ENCODE measurements at places on chromosomes 1 and 21. TPM values are rescaled to one million over a fixed set of nuclear protein-coding genes. Genes with fewer than 3 reads are reported as not detected.

- no peak for DNase-seq
Measured at GRCh38 chr1:219537223-219537631, 75.7 kb downstream of the ZC3H11B start.

DNA sequence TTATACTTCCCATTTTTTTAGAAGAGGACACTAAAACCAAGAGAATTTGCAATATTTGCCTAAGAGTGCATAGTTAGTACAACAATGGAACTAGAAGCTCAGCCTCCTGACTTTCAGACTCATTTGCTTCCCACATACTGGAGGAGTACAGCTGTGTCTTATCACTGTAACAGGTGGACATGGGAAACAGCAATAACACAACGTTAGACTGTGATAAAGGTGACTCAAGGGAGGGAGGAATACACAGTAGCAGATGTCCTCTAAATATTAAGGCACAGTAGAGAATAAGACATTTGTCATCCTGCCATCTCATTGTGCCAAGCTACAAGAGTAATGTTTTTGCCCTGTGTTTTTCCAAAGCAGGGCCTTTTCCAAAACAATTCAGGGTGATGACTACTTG is 55.4 kb upstream of the JAK1 start:
- no peak for DNase-seq

DNA sequence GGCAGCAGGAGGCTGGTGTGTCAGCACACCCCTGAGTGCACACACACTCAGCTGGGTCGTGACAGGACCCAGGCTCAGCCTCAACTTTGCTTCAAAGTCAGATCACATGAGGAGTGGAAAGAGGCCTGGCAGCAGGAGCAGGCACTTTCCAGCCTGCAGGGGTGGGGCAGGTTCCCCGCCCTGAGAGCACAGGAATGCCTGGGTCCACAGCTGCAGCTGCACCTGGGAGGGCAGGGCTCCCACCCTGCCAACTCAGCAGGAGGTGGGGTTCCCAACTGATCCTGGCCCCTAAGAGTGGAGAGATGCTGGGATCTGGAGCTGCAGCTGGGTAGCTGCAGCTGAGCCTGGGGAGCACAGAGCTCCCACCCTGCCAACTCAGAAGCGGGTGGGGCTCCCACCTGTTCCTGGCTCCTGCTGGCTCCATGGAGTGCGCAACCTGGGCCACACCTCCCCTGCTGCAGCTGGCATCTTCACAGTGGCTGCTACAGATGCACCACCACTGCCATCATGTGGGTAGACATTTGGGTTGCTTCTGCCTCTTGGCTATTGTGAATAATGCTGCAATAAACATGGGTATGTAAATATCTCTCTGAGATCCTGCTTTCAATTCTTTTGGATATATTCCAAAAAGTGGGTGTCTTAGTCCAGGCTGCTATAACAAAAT is 415.4 kb downstream of the TTLL7 start:
- no peak for DNase-seq

Gene OR2M2
- polyA plus RNA-seq = not detected

- no peak for DNase-seq
Measured at GRCh38 chr1:228007049-228007800, 427 bp downstream of the WNT3A start.

GRCh38 chr1:108200687-108201051 is 526 bp upstream of the SLC25A24 start:
- DNase-seq = no peak

Gene C1orf87
- polyA plus RNA-seq = 0.80 TPM

- no peak for DNase-seq
Measured at GRCh38 chr21:30234050-30234449, 18.2 kb upstream of the CLDN8 start.

- DNase-seq = no peak
Measured at GRCh38 chr1:168220470-168220871, 5.3 kb upstream of the SFT2D2 start.

Gene CLCNKB
- polyA plus RNA-seq = not detected

- DNase-seq = no peak
Measured at GRCh38 chr1:24051206-24051945, 60.6 kb downstream of the MYOM3 start.

- DNase-seq = no peak
Measured at GRCh38 chr1:74842726-74843125, 109.8 kb downstream of the TYW3 start.

GRCh38 chr1:117173691-117174090 is 37.0 kb downstream of the VTCN1 start:
- no peak for DNase-seq

DNA sequence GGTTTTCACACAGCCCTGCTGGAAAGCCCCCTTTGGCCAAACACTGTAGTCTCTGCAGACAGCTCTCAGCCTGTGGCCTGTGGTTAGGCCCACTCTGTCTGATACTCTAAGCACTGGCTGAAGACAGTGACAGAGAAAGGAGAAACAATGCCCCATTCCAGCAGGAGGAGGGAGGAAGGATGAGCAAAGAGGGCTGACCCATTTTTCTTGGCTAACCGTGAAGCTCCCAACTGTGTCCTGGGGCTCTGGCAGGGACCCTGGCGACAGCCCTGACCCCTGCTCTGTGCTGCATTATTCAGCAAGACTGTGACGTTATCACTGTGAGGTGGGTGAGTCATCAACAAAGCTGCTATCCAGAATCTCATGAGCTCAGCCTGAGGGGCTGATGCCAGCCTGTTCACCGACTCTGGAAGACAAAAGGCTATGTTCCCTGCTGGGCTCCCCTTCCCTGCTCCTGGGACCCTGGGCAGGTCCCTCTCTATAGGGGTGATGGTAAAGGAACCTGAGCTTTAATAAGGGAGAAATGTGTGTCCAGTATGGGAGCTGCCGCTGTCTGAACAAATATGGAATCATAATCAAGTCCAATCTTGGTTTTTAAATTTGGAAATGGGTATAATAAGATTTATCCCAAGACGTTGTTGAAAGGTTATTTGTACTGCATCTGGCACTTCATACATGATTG is 107.0 kb downstream of the RHOU start:
- DNase-seq = no peak

- DNase-seq = no peak
Measured at GRCh38 chr1:177017287-177017852, 147.1 kb downstream of the ASTN1 start.

DNA sequence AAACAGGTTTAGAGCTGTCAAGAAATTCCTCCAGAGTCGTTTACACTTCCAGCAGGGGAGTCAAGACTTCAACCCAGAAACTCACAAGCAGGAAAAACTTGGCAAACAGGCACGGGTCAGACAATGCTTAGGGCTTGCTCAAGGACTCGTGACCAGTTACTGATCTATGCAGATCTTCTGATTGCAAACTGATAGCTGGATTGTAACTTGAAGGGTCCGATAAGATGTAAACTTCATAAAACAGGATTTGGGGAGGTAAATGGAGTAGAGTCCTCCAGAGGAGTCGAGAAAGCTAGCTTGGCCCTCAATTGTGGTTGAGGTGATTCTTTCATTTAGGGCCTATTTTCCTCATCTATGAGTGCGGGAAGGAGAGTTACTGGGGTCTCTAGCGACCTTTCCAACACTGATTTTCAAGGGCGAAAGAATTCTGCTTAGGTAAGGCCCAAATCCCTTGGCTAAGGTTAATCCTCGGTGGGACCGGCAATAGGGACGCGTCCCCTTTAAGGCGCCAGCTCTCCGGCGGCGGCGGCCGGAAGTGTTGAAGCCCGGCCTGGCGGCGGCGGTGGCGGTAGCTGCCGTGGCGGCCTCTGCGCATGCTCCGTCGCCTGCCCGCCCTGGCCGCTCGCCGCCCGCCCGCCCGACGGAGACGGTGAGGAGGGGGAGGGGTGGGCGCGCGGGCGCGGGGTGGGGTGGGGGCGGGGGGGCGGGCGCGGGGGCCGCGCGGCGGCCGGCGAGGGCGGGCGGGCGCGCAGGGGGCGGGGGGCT is at the start of gene GMEB1:
Gene GMEB1 (plus strand): TSS at position 594 of the 765 bp plus-strand sequence. CDS start 14,829 bp downstream, outside the sequence.
- DNase-seq = peak; percentile 54

- DNase-seq = no peak
Measured at GRCh38 chr1:103424650-103425049, 100.8 kb upstream of the RNPC3 start.

Gene DPT
- 84.4 TPM for polyA plus RNA-seq

Gene FCGR2B
- polyA plus RNA-seq = 0.16 TPM

Gene UFC1
- polyA plus RNA-seq = 98.9 TPM

Gene AIRE
- not detected for polyA plus RNA-seq

GRCh38 chr21:27722095-27722494 is 755.2 kb upstream of the ADAMTS5 start:
- no peak for DNase-seq

- DNase-seq = no peak
Measured at GRCh38 chr1:34470401-34470800, 284.4 kb upstream of the GJB5 start.

DNA sequence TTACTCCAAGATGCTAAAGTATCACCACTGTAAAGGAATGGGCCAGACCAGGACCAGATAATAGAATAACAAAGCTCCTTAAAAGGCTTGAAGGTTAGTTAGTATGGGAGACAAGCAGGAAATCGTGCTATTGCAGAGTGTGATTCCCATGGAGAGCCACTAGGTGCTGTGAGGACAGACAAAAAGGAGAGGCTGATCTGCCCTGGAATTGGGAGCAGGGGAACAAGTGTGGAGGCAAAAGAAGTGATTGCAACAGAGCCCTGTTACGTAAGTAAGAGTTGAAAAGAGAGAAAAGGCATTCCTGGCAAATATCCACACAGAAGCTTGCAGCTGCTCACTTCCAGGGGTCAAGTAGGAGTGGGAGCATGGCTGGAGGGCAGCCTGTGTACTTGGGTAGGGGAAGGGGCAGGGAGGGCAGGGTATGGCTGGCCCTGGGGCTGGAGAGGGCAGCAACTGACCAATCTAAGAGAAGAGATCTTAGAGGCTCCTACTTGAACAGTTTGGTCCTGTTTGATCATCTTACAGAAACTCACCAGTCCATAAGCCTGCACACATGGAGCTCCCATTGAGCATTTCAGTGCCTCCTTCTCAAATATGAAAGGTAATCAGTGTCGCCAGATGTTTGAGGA is 207.7 kb upstream of the GJB5 start:
- no peak for DNase-seq

DNA sequence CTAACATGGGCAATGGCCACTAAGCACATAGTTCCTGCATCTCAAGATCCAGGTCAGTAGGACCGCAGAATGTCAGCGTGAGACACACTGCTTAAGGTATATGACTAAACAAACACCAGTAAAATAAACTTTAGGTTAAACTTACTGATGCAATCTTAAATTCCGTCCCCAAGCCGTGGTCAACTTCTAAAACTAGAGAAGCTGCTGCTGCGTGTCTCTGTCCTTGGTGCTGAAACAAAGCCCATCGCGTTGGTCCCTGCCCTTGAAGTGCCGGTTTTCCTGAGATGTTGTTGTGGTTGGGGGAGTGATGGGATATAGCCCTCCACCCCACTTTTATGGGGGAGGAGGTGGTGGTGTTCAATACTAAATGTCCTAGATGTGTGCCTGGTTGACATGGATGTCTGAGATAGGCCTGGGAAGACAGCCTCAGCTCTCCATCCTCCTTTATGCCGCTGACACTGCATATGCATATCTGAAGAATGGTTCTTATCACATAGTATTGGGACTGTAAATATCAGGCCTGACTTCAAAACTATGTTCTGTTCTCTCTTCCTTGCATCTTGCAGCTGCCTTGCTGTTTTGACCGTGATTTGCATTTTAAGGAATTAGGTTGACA is 72.0 kb upstream of the KCNA3 start:
- DNase-seq = peak; percentile 43

Gene RAP1GAP
- 1.7 TPM for polyA plus RNA-seq

DNA sequence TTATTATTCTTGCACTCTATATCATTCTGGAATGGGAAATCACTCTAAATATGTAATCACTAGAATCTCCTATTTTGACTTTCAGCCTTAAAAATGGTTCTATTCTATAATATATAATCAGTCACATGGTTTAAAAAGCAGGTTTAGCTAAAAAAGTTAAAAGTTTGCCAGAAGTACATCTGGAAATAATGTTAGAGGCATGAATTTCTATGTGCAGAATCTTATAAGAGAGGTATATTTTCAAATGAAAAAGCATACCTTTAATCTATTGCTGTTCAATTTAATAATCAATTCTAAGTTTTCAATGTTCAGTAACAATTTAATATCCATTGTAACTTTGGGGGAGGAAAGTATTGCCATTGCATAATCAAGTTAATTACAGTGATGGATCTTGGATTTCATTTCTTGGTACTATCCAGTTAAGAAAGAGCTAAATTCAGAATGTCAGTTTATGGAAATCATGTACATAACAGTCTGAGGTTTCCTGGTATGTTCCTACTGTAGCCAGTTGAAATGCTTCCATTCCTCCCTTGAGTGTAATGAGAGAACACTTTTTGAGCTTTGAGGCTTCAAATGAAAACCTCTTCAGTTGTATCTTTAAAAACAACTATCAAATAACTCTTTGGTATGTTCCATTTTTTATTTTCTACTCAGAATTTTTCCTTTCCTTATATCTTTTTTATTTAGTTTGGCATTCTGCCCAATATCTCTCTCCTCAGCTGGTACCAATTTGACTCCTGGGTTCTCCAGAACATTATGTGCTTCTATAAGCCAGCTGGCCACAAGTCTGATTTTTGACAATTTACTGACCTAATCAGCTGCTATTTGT is 175.7 kb upstream of the COL11A1 start:
- DNase-seq = peak; percentile 45

DNA sequence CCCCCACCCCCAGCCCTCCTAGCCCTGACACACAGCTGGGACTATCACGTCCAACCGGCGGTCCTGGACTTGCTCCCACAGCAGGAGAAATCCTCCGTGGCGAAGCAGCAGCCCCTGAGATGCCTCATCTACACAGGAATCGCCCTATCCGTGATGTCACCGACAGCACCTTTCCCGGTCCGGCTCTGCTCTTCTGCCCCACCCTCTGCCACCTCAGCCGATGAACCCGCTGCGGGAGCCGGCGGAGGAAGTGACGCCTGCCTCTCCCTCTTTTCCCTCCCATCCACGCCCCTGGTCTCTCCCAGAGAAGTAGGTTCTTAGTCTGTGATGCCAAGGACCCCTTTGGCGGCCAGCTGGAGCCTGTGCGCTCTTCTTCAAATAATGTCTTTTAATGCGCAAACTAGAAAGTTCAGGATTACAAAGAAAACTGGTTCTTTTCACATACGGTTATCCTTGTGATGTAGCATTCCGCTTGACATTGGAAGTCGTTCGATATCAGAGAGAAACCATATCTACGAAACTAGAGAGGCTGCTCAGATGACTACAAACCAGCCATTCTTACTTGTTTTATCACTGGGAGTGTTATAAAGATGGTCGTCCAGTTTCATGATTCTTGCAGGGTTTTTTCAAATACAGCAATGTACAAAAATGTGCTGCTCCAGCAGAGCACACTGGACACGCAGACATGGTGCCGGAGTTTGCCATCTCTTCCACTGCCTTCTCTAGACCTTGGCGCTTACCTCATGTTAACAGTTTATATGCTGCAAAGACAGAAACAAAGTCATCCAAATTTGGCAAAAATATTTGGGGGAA is 120.3 kb downstream of the PPIAL4G start:
- DNase-seq = no peak

Gene MROH9
- polyA plus RNA-seq = not detected

Data from forelimb muscle (tissue), 1 donor.